Left ventricle myocardium inferior (tissue), 1 donor: ENCODE measurements at places on chromosomes 4 and X.

DNA sequence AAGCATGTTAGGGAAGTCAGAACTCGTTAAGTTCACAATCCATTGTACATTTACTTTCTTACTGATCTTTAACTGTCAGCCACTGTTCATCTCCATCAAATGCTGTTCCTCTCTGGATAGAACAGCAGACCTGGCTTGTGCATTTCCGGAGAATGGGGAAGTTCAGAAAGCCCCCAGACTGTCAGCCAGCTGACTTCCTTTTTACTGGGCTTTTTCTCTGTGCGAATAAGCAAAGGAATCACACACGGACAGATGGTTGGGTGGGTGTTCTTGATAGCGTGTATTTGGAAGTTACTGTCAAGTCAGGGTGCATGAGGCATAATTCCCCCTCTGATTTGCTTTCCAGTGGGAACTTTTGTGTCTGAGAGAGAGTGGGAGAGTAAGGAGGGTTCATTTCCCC lies 56.8 kb downstream of the TSPAN7 start:
- no peak overlapping the region for H3K27ac ChIP-seq
- peaks cover 6% of the 10 kb centered on the region for H3K4me1 ChIP-seq
- no peak overlapping the region for H3K4me3 ChIP-seq

DNA sequence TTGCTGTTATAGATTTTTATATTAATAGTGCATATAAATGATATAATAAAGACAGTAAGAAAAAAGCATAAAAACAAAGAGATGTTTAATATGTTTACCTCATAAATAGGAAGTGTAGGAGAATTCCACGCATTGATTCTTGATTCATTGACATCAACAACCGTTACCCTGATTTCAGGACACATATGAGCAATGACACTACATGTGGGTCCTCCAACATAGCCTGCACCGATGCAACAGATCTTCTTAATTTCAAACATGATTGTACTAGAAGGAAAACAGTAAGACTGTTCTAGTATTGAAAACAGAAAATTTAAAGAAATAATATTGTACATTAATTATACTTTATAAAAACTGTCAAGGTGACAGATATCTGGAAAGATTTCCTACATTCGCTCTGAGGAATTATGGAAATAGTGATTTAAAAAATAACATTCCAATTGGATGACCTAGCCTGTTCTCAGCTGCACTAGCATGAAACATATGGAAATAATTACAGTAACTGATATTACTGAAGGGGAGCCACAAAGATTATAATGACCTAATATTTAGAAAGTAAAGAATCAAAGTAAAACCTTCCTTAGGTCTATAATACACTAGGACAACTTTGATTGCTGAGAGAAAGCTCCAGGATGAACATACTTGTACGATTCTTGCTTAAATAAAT lies 5.9 kb downstream of the UGDH start:
- no peak overlapping the region for H3K27ac ChIP-seq
- H3K4me3 ChIP-seq = no peak overlapping the region
- DNase-seq = no peak
- H3K4me1 ChIP-seq = peaks cover 9% of the 10 kb centered on the region
- no peaks in the 10 kb centered on the region for H3K27me3 ChIP-seq

GRCh38 chr4:2662598-2662997 lies 93.5 kb downstream of the TNIP2 start:
- H3K27ac ChIP-seq = no peak overlapping the region
- peaks cover 61% of the 10 kb centered on the region for H3K36me3 ChIP-seq
- no peak overlapping the region for H3K4me3 ChIP-seq
- H3K4me1 ChIP-seq = peaks cover 24% of the 10 kb centered on the region
- DNase-seq = no peak
- H3K27me3 ChIP-seq = no peaks in the 10 kb centered on the region

DNA sequence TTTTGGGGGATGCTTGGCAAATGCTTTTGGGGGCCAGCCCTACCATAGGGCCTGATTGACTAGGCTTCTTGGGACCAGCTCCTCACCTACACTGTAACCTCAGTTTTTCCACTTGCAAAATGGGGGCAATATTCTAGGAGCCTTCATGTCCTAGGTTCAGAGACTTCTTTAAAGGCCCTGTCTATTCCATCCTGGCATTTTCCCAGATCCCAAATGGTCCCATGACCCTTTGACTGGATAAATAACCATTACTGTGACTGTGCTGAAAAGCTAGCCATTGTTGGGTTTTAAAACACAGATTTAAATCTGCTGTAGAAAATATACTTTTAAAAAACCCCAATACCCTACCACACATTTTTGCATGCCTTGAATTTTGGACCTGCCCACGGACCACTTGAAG lies 149.8 kb downstream of the EFNB1 start:
- no peak for DNase-seq
- no peaks in the 10 kb centered on the region for H3K36me3 ChIP-seq
- no peak overlapping the region for H3K4me3 ChIP-seq
- H3K4me1 ChIP-seq = peaks cover 23% of the 10 kb centered on the region

DNA sequence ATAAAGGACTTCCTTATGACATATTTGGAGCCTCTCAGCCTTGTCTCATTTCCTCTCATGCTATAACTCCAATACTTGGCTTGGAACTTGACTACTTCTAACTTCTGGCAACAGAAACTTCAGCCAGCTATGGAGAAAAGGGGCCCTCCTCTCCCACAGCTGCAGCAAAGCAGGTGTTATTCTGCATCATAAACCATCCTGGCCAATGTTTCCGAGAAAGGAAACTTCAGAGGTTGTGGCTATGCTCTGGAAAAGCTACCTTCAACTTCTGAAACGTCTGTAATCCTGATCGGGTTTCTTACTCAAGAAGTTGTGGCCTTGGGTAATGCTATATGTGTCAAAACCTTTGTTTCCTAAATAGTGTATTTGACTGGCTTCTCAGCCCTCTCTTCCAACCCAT lies 109.5 kb upstream of the CDX4 start:
- H3K4me3 ChIP-seq = no peak overlapping the region
- DNase-seq = no peak
- no peaks in the 10 kb centered on the region for H3K36me3 ChIP-seq
- H3K4me1 ChIP-seq = no peaks in the 10 kb centered on the region
- no peaks in the 10 kb centered on the region for H3K27me3 ChIP-seq
- no peak overlapping the region for H3K27ac ChIP-seq

GRCh38 chrX:2136848-2137247 lies 363.9 kb downstream of the DHRSX start:
- H3K36me3 ChIP-seq = no peaks in the 10 kb centered on the region
- DNase-seq = no peak
- no peak overlapping the region for H3K4me3 ChIP-seq
- H3K27ac ChIP-seq = no peak overlapping the region
- no peaks in the 10 kb centered on the region for H3K27me3 ChIP-seq

- no peak for DNase-seq
- H3K36me3 ChIP-seq = no peaks in the 10 kb centered on the region
- no peaks in the 10 kb centered on the region for H3K4me1 ChIP-seq
- H3K27ac ChIP-seq = no peak overlapping the region
- H3K27me3 ChIP-seq = no peaks in the 10 kb centered on the region
Measured at GRCh38 chr4:146469022-146469421, 52.7 kb downstream of the SLC10A7 start.

DNA sequence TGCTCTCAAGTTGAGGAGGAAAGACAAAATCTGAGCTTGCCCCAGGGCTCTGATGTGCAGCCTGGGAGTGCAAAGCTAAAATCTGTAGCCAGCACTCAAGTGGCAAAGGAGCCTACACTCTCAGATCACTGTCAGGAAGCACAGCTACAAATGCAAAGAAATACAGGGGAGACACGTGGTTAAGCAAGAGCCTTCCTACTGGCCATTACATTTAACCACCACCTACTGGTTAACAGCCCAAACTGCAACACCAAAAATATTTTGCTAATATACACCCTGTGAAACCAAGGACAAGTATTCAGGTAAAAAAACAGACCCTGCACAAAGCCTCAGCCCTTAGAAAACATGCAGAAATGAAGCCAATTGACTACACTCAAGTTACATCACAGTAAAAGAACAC lies 170.4 kb upstream of the FGF16 start:
- H3K4me1 ChIP-seq = no peaks in the 10 kb centered on the region
- H3K27me3 ChIP-seq = no peaks in the 10 kb centered on the region
- no peak for DNase-seq
- no peaks in the 10 kb centered on the region for H3K36me3 ChIP-seq

DNA sequence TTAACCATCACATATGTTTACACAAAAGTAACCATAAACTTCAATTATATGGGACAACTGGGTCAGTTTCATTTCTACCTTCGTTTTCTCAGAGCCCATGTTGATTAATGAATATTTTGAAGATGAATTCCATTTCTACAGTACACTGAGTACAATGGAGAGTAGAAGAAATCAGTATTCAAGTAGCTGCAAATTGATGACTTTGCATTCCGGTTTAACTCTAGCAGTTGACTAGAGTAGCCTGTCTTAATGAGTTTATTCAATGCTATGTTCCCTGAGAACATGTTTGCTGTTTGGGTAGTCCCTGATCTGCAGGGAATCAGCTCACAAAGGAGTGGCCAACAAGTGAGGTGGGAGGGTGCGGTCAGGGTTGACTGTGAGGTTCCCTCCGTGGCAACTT lies 168.3 kb downstream of the TRIML1 start:
- no peaks in the 10 kb centered on the region for H3K36me3 ChIP-seq
- DNase-seq = no peak
- H3K27ac ChIP-seq = no peak overlapping the region
- H3K4me3 ChIP-seq = no peak overlapping the region

GRCh38 chrX:13013363-13014110 lies 30.9 kb downstream of the FAM9C start:
- no peaks in the 10 kb centered on the region for H3K27me3 ChIP-seq
- no peaks in the 10 kb centered on the region for H3K4me1 ChIP-seq
- peak overlapping the region; percentile 64 for H3K27ac ChIP-seq
- no peak for DNase-seq

GRCh38 chr4:140807491-140808252 lies 51.5 kb upstream of the TBC1D9 start:
- no peak overlapping the region for H3K4me3 ChIP-seq
- H3K4me1 ChIP-seq = peaks cover 19% of the 10 kb centered on the region
- H3K36me3 ChIP-seq = no peaks in the 10 kb centered on the region

- H3K4me1 ChIP-seq = peaks cover 29% of the 10 kb centered on the region
- peak overlapping the region; percentile 59 for H3K27ac ChIP-seq
- DNase-seq = no peak
- H3K27me3 ChIP-seq = no peaks in the 10 kb centered on the region
- H3K36me3 ChIP-seq = no peaks in the 10 kb centered on the region
Measured at GRCh38 chr4:146285037-146285436, 70.7 kb downstream of the REELD1 start.

DNA sequence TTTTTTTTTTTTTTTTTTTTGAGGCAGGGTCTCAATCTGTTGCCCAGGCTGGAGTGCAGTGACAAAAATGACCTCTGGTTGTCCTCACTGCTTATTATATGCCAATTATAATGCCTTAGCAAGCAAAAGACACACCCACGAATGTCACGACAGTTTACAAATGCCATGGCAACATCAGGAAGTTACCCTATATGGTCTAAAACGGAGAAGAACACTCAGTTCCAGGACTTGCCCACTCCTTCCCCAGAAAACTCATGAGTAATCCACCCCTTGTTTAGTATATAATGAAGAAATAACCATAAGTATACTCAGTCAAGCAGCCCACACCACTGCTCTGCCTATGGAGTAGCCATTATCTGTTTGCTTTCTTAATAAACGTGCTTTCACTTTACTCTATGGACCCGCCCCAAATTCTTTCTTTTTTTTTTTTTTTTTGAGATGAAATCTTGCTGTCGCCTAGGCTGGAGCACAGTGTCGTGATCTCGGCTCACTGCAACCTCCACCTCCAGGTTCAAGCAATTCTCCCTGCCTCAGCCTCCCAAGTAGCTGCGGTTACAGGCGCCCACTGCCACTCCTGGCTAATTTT lies 106.2 kb downstream of the SMIM20 start:
- DNase-seq = no peak
- no peak overlapping the region for H3K27ac ChIP-seq
- H3K36me3 ChIP-seq = no peaks in the 10 kb centered on the region
- no peak overlapping the region for H3K4me3 ChIP-seq
- H3K27me3 ChIP-seq = no peaks in the 10 kb centered on the region
